ENCODE measurements at places on chromosomes 13 and 19.

- no peak for DNase-seq
Measured at GRCh38 chr19:1936916-1937610, 3.9 kb upstream of the CSNK1G2 start.

GRCh38 chr13:23995283-23996073 lies 98.2 kb upstream of the C1QTNF9B start:
- DNase-seq: no peak

DNA sequence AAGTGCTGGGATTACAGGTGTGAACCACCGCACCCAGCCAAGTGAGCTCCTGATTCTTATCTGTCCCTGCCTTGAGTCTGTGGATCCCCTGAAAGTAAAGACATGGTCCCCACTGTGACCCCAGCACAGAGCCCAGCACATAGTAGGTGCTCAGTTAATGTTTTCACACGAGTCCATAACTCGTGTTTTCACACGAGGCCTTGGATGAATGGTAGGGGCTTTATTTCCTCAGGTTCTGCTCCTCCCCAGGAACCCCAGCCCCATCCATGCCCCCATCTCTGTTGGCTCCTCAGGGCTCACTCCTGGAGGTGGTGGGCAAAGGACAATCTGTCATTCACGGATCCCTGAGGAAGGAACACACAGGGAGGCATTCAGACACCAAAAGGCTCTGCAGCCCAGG lies 23.6 kb upstream of the PDE4C start:
- no peak for DNase-seq

DNA sequence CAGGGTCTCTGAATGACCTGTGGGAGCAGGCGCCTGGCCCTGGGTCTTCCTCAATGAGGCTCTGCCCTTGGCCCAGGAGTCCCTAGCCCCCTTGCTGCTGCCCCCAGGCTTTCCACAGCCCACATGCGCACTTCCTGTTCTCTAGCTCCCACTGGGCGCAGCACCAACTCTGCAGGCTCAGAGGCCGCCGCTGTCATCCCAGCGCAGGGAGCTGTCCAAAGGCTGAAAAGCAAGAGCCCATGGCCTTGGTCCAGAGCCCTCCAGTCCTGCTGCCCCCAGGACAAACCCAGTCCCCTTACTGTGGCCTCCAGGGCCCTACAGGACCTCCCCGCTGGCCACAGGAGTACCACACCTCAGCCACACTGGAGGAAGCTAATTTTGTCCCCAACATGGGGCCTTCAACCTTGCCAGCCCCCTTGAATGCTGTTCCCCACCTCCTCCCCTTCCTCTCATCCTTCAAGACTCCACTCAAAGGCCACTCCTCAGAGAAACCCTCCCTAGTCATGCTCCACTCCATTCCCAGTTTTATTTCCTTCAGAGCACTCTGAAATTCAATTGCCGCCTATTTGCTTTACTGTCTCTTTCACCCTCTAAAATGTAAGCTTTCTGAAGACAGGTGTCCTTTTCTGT lies 8.0 kb upstream of the POU2F2 start:
- peak; percentile 65 for DNase-seq

Measured in kidney tubule cell (primary cell).